NCI-H1092 treated with DMSO at 0.1 percent for 48 hours (cell line): ENCODE measurements at places on chromosomes 16 and 17.
A peak's percentile ranks its signal among the peaks of the same experiment; 100 is the strongest.

DNA sequence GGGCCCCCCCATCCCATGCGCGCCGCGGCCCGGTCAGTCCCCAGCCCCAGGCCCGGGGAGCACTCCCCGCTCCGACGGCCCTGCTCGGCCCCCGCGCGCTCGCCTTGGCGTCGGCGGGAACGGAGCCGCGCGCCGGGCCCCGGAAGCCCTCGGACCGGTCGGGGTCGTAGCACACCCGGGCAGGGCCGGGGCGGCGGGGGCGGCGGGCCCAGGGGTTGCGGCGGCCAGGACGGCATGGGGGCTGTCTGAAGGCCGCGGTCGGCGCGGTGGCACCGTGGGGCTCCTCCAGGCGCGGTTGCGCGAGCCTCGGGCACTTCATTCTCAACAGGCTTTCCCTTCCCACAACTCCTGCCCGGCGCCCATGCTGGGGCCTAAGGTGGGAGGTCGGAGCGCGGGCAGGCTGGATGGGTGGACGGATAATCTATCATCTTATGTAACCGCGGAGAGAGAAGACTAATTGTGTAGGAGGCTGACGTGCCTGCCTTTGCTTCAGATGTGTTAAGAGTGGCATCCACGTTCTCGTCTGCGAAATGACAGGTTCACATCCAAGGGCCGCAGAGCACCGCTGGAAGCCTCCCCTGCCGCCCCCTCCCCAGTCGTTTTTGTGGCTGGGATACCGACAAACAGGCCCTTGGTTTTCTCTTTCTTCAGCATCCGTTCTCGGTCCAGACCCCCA, 708 bp downstream of the BAIAP2 start:
- no peak for DNase-seq

GRCh38 chr17:37829592-37830123, 84.8 kb upstream of the HNF1B start:
- no peak for DNase-seq

DNA sequence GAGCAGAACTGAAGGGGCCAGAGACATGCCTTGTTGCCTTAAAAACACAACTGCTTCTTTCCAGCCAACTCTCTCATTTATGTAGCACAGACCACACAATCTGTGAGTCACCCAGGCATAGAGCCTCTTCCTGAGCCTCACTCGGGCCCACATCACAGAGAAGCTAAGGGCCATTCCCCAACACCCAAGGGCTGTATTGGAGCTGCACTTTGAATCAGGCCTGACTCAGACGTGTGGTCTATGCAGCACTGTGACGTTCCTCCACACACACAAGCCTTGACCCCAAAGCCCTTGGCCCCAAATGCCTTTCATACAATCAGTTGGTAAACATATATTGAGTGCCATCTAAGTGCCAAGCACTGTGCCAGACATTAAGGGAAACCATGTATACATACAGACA, 308.9 kb upstream of the DYNLRB2 start:
- DNase-seq = no peak

GRCh38 chr17:28949185-28950016, 1.9 kb downstream of the PHF12 start:
- peak; percentile 28 for DNase-seq

GRCh38 chr17:18368946-18369345, 5.6 kb upstream of the SHMT1 start:
- no peak for DNase-seq

GRCh38 chr16:75461575-75461974, 2.9 kb downstream of the TMEM170A start:
- no peak for DNase-seq

DNA sequence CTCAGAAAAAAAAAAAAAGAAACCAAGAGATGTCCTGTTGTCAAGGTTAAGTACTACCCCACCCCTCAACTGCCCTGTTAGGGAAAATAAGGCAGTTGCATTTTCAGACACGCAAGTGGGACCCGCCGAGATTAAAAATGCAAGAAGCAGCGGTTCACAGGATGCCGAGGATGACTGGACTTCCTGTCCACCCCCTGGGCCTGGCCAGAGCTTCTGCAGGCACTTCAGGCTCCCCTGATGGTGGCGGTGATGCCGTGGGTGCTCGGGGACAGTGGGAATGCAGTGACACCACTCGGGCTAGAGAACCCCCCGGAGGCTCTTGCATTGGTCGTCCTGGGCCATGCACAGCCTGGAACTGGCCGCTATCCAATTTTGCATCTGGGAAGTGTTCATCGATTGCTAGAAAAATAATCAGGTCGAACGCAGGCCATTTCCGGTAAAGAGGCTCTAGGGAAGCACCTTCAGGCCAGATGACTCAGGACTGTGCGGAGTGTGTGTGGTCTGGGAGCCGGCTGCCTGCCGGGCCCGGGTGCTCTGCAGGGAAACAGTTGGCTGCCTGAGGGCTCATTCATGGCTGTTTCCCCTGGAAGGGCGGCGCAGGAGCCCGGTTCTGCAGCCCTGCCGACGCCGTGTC, 13.4 kb upstream of the CRISPLD2 start:
- DNase-seq = no peak

- no peak for DNase-seq
Measured at GRCh38 chr16:17557480-17557879, 86.7 kb upstream of the XYLT1 start.

DNA sequence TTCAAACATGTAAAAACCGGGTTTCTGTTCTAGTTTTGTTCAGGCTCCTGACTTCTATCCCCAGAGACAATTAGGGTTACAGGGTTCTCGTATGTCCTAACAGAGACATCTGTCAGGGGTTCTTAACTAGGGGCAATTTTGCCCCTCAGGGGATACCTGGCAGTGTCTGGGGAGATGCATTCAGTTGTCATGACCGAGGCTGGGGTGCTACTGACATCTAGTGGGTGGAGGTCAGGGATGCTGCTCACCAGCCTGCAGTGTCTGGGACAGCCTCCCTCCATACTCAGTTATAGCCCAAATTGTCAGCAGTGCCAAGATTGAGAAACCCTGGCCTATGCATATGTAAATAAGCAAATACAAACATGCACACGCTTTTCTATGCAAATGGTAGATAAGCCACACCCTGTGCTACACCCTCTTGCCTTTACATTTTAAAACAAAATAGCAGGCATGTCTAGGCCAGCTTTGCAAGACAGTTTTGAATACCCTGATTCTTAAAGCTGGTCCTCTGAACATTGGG, 37.4 kb downstream of the CLEC16A start:
- DNase-seq = no peak
